Panc1 (cell line): ENCODE measurements at places on chromosomes 16 and 17. TPM values are rescaled to one million over a fixed set of nuclear protein-coding genes. Genes with fewer than 3 reads are reported as not detected.

C16orf82 gene
- not detected for total RNA-seq

TBC1D3K gene
- total RNA-seq: 1.5 TPM

KRTAP4-9 gene
- not detected for total RNA-seq

MT1M gene
- 1.8 TPM for total RNA-seq

RAC3 gene
- 39.4 TPM for total RNA-seq

PERCC1 gene
- not detected for total RNA-seq

FOXJ1 gene
- total RNA-seq: 0.28 TPM

CLEC19A gene
- not detected for total RNA-seq

AXIN2 gene
- total RNA-seq: 2.4 TPM

DNAAF1 gene
- not detected for total RNA-seq

WNT9B gene
- total RNA-seq: not detected

FMNL1 gene
- 20.0 TPM for total RNA-seq

MAF gene
- 0.46 TPM for total RNA-seq

NDE1 gene
- 99.1 TPM for total RNA-seq

TEX2 gene
- total RNA-seq: 20.1 TPM

KANSL1 gene
- total RNA-seq: 55.5 TPM

KRT32 gene
- total RNA-seq: 0.72 TPM

MRC2 gene
- 120 TPM for total RNA-seq

TP53TG3B gene
- 0.18 TPM for total RNA-seq

SLFN14 gene
- total RNA-seq: not detected

ASB16 gene
- not detected for total RNA-seq

KCNJ18 gene
- not detected for total RNA-seq
